ENCODE measurements at places on chromosomes 4 and X.

GRCh38 chr4:27790911-27791310 lies 930.3 kb downstream of the STIM2 start:
- peak; percentile 28 for DNase-seq

GRCh38 chrX:45710081-45710801 lies 509.6 kb upstream of the DIPK2B start:
- peak; percentile 98 for DNase-seq

- peak; percentile 45 for DNase-seq
Observed at GRCh38 chrX:78708262-78708661, 39.3 kb upstream of the LPAR4 start.

DNA sequence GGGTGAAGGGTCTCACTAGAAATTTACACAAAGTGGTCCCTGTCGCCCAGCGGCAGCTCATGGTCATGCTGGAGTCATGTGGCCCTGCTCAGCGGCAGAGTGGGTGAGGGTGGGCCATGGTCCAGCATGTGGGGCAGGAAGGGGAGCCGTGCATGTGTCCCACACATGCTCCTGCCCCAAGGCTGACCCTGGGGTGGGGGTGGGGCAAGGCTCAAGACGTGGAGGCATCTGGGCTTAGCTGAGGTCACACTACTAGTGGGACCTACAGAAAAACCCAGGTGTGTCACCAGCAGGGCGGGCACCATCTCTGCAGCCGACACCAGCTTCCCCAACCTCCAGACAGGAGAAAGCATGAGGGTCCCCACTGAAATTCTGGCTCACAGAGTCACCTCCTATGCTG lies 42.4 kb downstream of the EVC start:
- DNase-seq, result no peak

- DNase-seq, result peak; percentile 36
Observed at GRCh38 chr4:2059046-2059725, at the start of gene NAT8L. TSS of gene NAT8L (plus strand) at chr4:2059327. CDS start at chr4:2059512, 185 bp downstream.

DNA sequence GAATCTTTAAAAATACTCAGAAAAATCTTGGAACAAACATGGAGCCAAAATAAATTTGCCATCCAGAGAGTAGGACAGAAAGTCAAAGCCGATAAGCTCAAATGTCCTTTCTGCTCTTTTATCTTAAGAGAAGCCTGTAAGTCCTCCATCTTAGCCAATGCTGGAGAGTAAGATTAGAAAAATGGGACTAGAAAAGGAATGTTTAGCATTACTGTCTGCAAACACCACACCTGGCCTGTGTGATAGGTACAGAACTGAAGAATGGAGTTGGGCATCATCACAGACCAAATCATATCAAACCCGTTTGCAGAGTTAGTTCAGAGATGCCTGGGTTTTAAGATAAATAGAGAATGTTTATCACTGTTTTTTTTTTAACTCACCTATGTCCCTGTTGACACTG lies 10.5 kb upstream of the SLC39A8 start:
- no peak for DNase-seq

- no peak for DNase-seq
Observed at GRCh38 chr4:24999392-25000089, 31.2 kb downstream of the LGI2 start.

GRCh38 chrX:9807355-9808182 lies 21.3 kb downstream of the SHROOM2 start:
- DNase-seq, result no peak

DNA sequence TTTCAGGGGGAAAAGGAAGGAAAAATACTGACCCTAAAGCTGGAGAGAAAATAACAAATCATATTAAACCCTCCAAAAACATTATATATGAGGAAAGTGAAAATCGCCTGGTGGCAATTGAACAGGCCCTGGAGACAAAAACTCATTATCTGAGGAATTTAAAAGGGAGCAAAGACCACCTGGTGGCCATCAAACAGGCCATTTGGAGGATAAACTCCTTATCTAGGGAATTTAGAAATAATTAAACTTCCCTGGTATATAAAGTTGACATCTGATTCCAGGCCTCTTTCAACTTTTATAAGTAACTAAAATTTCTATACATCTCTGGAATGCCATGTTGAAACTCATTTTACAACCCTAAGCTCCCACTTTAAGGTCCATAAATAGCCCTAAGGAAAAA lies 35.2 kb downstream of the CHM start:
- DNase-seq, result no peak

DNA sequence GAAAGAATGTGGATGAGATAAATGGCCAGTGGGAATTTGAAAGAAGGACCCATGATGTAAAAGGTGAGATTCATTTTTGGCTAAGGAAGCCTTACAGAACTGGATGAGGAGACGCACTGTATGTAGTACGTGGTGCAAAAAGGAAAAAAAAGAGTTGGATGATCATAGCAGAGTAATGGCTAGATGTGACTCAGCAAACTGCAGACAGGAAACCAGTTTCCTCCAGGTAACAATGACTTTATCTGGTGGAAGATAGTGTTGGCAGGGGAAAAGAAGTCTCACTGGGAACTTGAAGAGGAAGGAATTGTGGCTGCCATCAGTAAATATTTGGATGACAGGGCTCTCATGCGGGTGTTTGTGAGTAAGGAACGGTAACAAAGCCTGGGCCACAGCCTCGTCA lies 243.2 kb downstream of the CPE start:
- no peak for DNase-seq

GRCh38 chr4:152374153-152374552 lies 161.7 kb downstream of the FBXW7 start:
- DNase-seq, result no peak

GRCh38 chrX:133983974-133984845 lies 1.2 kb downstream of the GPC3 start:
- no peak for DNase-seq

DNA sequence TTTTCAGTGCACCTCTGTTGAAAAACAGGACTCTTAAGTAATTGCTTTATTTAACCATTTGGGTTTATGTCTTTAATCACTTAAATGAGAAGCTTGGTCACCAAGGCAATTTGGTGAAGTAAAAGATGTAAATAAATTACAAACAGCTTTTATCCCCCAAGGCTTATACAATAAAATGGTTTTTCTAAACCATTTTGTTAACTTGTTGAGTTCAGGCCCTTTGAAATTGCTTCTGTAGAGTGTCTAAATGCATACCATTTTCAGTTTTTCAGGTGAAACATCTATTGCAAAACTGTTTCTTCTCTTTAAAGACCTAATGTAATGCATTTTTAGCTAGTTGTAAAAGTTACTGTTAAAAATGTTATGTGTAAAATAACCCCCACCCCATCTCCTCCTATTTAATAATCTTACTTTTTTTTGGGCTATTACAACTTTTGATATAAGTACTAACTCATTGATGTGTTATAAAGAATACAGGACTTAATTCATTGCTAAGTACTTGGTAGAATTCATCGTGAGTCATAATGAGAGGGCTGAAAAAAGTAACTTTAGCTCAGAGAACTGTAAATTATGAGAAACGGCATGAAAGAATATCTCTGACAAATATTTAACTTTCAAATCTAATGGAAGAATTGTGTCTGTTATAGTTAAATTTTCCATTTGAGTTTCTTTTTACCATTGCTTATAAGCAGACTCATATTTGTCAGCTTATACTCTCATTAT lies 4.5 kb downstream of the RAPGEF2 start:
- peak; percentile 48 for DNase-seq

GRCh38 chr4:138976526-138976925 lies 39.1 kb upstream of the NOCT start:
- no peak for DNase-seq

- no peak for DNase-seq
Observed at GRCh38 chr4:170162416-170162815, 72.7 kb upstream of the AADAT start.

- peak; percentile 13 for DNase-seq
Observed at GRCh38 chr4:10622728-10623127, 61.8 kb downstream of the CLNK start.

DNA sequence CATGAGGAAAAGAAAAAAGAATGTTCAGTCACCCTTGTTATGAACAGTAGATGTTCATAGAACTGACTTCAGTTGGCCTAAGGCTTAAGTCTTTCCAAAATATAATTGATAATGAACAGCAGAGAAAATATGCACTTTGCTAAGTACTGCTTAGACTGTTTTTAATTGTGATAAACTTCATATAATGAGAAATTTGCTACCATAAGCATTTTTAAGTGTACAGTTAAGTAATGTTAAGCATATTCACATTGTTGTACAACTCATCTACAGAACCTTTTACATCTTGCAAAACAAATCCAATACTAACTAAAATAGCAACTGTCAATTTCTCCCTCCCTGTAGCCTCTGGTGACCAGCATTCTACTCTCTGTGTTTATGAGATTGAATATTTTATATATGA lies 792.2 kb upstream of the LCORL start:
- no peak for DNase-seq

GRCh38 chr4:137534516-137534915 lies 2.2 kb upstream of the PCDH18 start:
- DNase-seq, result no peak

GRCh38 chr4:2591189-2591588 lies 54.7 kb downstream of the FAM193A start:
- no peak for DNase-seq

GRCh38 chr4:107876099-107876498 lies 51.4 kb downstream of the SGMS2 start:
- peak; percentile 51 for DNase-seq

DNA sequence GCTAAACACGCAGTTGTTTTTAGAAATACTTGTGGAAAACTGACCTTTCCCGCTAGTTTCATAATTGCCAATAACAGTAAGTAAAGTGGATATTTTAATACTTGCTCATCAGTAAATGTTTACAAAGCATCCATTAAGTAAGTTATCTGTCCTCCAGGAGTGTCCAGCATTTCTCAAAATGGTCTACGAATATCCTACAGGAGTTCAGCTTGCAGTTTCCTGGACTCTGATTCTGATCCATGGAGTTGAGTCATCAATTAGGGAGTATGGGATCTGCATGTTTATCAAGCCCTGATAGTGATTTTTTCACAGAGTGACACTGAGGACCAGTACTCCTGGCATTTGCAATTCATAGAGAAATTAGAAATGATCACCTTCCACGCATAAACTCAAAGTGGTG lies 325.2 kb upstream of the AADAT start:
- no peak for DNase-seq

GRCh38 chr4:86132468-86132867 lies 227.4 kb downstream of the MAPK10 start:
- no peak for DNase-seq

- no peak for DNase-seq
Observed at GRCh38 chr4:95956094-95956493, 116.2 kb downstream of the PDHA2 start.

GRCh38 chr4:3638080-3638795 lies 106.0 kb upstream of the LRPAP1 start:
- no peak for DNase-seq

DNA sequence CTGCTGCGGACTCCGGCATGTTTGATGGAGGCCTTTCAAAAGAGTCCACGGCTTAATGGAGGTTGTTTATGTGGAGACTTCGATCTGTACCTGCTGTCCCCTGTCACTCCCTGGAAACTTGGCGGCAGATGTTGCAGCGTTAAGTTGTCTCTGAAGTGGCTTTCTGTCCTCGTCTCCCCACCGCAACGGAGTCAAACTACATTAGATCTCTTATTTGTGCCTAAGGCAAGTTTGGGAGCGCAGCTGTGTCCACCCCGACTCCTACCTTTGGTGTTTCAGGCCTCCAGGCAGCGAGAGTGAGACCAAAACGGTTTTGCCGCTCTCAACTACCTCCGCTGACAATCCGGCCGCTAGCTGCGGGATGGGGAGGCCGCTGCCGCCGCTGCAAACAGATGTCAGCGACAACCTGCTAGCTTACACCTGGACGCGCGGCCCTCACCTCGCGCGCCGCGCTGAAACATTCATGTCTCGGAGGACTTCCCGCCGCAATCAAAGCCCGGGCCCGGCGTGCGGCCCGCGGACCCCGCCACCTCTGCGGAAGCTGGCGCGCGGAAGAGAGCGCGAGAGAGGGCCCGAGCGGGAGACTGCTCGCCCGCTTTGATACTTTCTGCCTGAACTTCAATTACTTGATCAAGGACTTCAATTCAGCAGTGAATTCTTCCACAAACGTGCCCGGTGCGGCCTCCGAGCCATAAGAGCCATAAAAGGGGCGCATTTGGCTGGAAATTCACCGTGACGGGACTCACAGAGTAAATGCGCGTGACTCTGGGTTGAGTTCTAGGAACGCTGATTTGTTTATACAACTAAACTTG lies 108.4 kb downstream of the ANTXR2 start:
- no peak for DNase-seq

GRCh38 chr4:7786517-7786916 lies 153.1 kb downstream of the AFAP1 start:
- no peak for DNase-seq

DNA sequence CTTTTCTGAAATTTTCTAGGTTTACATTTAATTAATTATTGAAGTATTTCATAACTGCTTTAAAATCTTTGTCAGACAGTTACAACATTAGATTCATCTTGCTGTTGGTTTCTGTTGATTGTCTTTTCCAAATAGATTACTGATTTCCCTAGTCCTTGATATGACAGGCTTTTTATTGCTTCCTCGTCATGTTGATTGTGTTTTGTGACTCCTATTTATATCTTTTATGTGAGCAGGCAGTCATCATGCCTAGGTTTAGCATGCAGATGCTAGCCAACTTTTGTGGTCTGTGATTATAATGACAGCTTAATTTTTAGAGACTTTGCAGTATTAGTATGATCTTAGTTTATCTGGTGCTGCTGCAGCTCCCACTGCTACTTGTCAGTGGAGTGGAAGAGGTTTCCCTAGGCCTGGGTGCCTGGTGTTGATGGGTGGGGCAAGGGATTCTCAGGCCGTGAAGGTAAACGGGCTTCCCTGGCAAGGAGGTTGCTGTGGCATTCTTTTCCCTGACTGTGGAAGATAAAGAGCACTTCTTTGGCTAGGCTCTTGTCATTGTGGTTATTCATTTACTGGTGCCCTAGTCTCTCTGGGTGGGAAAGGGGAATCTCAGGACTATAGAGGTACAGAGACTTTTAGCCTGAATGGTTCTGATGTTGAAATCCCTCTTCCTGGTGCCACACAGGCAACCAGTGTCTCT lies 65.7 kb downstream of the SERPINA7 start:
- DNase-seq, result no peak

DNA sequence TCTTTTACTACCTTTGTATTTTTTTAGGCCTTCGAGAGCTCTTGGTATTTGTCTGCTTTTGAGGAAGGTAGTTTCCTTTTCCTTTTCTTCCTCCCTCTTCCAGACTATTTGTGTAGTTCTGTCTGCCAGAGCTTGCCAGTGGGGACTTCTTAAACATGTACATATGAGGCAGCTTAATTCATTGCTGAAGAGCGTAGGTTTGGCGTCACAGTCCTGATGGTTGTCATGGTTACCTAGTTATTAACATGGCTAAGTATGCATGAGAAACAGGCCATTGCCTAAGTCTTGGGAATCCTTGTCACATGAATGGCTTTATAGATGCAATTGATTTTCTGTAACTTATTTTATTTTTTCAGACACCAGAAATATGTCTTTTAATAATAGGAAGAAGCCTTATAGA lies 48.5 kb upstream of the ARMCX2 start:
- no peak for DNase-seq

All from LHCN-M2 (cell line).